ENCODE measurements at places on chromosomes 7 and 10.

- DNase-seq: no peak
Observed at GRCh38 chr10:80081801-80082750, 3.6 kb downstream of the TMEM254 start.

- no peak for DNase-seq
Observed at GRCh38 chr10:112911206-112911605, 38.8 kb upstream of the TCF7L2 start.

DNA sequence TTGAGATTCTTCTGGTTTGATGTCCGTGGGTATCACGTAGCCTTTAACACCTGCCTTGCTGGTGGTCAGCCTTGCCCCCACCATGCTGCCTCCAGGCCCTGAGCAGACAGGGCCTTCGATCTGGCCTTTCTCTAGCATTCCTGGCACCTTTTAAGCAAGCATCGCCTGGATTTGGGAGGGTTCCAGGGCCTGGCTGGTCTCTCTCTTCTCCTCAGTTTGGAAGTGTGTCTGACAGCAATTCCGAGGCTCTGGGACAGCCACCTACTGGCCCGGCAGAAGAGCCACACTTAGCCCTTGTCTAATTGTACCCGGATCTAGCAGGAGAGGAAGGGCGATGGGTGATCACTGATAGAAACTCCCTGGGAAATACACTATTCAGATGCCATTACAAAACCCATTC, 441.3 kb upstream of the MKI67 start:
- DNase-seq: no peak

- no peak for DNase-seq
Observed at GRCh38 chr7:12607134-12607533, 36.6 kb downstream of the SCIN start.

DNA sequence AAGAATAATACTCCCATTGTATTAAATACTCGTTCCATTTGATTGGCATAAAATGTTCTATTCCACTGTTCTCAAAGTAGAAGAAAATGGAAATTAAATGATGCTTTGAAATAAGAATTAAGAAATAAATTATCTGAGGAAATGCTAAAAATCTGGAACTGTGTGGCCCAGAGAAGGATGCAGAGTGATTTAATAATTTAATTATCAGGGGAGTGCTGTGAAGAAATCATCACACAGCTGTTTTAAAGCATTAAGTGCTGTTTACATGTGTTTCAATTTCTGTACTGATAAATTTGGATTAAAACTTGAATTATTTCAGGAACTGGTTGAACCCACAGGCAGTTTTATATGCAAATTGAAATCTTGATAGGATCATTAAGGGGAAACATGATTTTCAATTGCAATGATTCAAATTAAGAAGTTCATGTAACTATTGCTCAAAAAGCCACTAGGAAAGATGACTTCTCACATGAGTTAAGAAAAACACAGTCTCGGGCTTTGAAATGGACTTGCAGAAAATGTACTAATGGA, 56.3 kb downstream of the COL28A1 start:
- DNase-seq: no peak

DNA sequence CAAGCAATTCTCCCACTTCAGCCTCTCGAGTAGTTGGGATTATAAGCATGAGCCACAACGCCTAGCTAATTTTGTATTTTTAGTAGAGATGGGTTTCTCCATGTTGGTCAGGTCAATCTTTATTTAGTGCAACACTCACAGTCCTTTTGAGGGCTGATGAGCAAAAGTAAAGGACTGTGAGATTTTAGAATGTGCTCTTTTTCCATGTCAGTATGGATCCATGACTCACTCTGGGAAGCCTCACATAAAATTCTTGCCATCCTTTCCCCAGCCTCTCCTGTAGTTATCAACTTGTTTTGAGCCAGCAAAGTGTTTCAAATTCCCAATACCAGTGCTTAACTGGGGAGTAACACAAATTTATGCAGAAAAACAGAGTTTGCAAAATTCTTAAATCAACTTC, 135.8 kb upstream of the CXCL12 start:
- no peak for DNase-seq

All from activated T-cell treated with anti-CD3 and anti-CD28 coated beads, Interleukin-2, amount 50 U/mL, for 4 hours (primary cell).